Progenitor cell of endocrine pancreas (in vitro differentiated cells): ENCODE measurements at places on chromosomes 2 and 18.

DNA sequence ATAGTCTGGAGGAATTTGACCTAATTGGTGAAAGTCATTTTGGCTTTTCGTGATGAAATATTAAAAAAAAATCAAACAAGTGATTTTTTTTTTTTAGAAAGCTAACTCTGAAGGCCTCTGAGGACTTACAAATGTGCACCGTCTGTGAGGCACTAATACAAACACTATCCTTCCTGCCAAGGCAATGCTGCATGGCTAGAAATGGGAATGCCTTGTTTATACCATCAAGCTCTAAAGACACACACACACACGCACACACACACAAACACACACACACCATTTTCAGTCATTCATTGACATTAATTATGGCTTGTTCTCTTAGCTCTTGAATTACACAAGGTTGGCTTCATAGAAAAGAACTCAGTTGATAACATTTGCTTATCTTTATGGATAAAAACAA lies 1242.0 kb upstream of the ACVR2A start:
- DNase-seq, result no peak

DNA sequence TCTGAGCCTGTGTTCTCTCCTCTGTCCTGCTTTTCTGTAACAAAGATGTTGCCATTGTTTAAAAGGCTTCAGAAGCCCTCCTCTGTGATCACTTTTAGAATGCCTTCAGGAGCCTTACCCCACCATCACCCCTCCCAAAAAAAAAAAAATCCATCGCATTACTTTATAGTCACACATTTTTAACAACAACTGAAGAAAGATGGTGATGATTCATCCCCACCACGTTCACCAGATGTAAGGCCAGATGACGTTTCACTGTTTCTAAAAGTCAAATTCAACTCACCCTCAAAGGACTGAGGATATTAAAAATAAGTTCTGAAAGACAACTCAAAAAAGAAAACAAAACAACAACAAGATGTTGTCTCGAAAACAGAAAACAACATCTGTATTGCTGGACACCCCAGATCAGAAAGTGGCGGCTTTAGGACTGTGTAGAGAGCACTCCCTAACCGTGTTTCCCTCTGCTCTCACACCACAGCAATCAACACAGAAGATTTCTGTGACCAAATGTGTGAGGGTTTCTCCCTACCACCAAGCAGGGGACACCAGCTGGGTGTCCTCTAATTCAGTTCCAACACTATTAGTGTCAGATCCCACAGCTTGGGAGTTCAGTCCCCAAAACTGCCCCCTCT lies 61.9 kb upstream of the CREB1 start:
- no peak for DNase-seq

DNA sequence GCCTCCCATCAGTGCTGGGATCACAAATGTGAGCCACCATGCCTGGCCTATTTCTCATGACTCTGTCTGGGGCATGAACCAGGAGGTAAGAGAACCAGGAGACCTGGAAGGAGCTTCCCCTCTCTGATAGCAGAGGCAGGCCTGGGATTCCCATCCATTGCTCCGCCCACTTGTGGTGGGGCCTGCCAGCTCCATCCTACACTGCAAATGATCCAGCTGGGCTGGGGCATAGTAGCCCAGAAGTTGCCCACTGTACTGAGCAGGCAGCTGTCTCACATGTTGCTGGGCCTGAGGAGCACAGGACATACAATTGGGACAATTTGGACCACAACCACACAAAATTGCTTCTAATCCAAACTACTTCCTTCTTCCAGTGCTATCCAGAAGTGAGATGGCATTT lies 91.0 kb downstream of the MARCHF4 start:
- no peak for DNase-seq

DNA sequence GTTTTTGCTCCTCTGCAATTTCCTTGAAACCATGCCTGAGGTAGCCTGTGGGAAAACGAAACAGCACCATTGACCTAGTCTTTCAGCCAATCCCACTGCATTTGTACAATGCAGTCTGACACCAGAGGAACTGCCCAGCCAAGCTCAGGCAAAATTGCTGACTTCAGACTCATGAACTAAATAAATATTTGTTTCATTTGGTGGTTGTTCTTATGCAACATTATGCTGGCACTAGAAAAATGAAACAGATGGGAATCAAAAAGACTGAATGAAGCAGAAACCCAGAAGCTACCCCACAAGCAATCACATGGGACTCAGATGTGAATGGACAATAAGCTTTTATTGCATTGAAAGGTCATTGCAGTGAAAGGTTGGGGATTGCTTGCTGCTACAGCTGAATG lies 1.7 kb downstream of the NAT8 start:
- no peak for DNase-seq

DNA sequence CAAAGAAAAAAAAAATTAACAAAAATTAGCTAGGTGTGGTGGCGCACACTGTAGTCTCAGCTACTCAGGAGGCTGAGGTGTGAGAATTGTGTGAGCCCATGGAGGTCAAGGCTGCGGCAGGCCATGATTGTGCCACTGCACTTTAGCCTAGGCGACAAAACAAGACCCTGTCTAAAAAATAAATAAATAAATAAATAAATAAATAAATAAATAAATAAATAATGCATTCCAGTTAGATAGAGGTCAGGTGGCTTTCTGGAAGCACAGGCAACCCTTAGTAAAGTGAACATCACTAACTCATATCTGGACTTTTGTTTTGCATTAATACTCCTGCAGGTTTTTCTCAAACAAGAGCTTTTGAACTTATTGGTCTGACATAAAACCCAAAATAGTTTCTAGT lies 206.8 kb downstream of the L3MBTL4 start:
- no peak for DNase-seq

GRCh38 chr2:86226070-86226469 lies 26.8 kb downstream of the MRPL35 start:
- DNase-seq, result no peak
